Pancreas (tissue), 10 donors: ENCODE measurements at places on chromosomes 6 and 20. TPM values are rescaled to one million over a fixed set of nuclear protein-coding genes. Genes with fewer than 3 reads are reported as not detected.

- no peaks in the 10 kb centered on the region for H3K27me3 ChIP-seq
- no peak for DNase-seq
- H3K27ac ChIP-seq = no peak overlapping the region
Measured at GRCh38 chr6:165040440-165040839, 269.0 kb downstream of the C6orf118 start.

GRCh38 chr6:39366931-39367618 is 44.6 kb upstream of the KCNK16 start:
- no peak overlapping the region for H3K4me3 ChIP-seq
- H3K27me3 ChIP-seq = no peaks in the 10 kb centered on the region
- no peak for DNase-seq
- H3K4me1 ChIP-seq = no peaks in the 10 kb centered on the region

GRCh38 chr6:140062043-140063020 is 687.9 kb upstream of the CITED2 start:
- no peak for DNase-seq
- no peaks in the 10 kb centered on the region for H3K4me1 ChIP-seq

GRCh38 chr6:139262519-139263300 is 29.1 kb downstream of the TXLNB start:
- H3K4me3 ChIP-seq = no peak overlapping the region
- no peaks in the 10 kb centered on the region for H3K27me3 ChIP-seq
- no peak for DNase-seq
- H3K4me1 ChIP-seq = no peaks in the 10 kb centered on the region
- H3K36me3 ChIP-seq = no peaks in the 10 kb centered on the region

DNA sequence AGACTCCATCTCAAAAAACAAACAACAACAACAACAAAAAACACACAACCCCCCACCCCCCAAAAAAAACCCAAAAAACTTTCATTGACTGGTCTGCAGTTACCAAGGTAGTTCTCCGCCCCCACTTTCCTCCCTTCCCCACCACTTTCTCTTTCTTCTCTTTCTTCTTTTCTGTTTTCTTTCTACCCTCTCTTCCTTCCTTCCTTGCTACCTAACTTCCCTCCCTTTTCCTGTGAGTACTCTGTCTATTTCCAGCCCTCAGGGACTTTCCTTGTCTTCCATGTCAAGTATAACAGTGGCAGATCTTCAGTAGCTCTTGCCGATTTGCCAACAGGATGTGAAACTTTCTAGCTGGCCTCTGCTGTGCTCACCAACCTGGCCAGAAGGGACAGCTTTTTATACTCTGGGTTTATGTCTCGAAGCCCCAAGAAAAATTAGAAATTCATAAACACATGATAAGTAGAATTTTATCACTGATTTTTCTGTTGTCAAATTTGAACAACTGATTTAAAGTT is 399.5 kb downstream of the QKI start:
- no peak for DNase-seq
- no peak overlapping the region for H3K4me3 ChIP-seq
- H3K4me1 ChIP-seq = no peaks in the 10 kb centered on the region

GRCh38 chr6:42211726-42212125 is 5.9 kb downstream of the MRPS10 start:
- H3K27me3 ChIP-seq = no peaks in the 10 kb centered on the region
- H3K4me3 ChIP-seq = no peak overlapping the region
- no peak overlapping the region for H3K27ac ChIP-seq
- no peaks in the 10 kb centered on the region for H3K4me1 ChIP-seq
- DNase-seq = no peak

- no peaks in the 10 kb centered on the region for H3K36me3 ChIP-seq
- no peak for DNase-seq
- no peaks in the 10 kb centered on the region for H3K4me1 ChIP-seq
- no peaks in the 10 kb centered on the region for H3K27me3 ChIP-seq
- no peak overlapping the region for H3K4me3 ChIP-seq
Measured at GRCh38 chr6:142271476-142271875, 30.3 kb upstream of the ADGRG6 start.

DNA sequence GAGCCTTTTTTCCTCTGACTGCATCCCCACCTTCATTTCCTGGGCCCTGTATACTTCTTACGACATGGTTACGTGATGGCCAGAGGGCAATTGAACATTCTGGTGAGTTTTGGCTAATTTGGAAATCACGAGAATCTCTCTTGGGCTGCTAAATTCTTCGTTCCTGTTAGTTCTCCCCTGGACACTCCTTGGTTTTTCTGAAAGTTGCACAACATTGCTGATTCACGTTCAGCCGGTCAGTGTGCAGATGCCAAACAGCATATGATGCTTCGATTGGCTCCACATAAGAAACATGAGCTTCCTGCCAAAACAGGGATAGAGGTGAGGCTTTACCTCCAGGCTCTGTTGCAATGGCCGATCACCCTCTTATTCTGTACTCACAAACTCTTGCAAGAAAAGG is 119.4 kb upstream of the LY86 start:
- no peak overlapping the region for H3K27ac ChIP-seq
- H3K4me3 ChIP-seq = no peak overlapping the region
- H3K27me3 ChIP-seq = no peaks in the 10 kb centered on the region
- no peak for DNase-seq

DNA sequence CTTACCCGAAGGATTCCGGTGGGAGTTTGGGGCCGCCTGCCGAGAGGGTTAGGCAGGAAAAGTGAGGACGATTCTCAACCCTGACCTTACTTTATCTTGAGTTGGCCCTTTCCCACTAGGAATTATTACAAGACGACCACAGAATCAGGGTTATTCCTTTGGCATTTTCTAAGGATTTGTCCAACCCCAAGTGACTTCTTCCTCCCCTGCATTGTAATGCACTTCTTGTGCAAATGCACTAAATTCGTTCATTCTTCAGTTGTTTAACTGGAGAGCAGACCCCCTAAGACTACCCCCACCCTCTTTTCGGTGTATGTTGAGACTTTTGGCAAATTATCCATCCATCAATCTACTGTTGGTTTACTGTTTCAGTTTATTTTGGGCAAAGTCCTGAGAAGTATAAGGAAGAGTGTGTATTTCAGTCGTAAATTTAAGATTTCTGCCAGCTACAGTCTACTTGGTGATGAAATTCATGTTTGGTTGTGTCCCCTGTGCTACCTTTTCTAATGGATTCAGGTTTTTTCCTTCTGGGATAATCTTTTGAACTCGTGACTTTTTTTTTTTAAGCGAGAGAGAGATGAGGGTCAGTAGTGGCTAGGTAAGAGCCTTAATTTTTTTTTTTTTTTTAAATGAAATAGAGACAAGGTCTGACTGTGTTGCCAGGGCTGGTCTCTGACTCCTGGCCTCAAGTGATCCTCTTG is 611 bp upstream of the TMEM217 start:
- no peak overlapping the region for H3K27ac ChIP-seq
- no peaks in the 10 kb centered on the region for H3K36me3 ChIP-seq
- peaks cover 24% of the 10 kb centered on the region for H3K4me1 ChIP-seq

DNA sequence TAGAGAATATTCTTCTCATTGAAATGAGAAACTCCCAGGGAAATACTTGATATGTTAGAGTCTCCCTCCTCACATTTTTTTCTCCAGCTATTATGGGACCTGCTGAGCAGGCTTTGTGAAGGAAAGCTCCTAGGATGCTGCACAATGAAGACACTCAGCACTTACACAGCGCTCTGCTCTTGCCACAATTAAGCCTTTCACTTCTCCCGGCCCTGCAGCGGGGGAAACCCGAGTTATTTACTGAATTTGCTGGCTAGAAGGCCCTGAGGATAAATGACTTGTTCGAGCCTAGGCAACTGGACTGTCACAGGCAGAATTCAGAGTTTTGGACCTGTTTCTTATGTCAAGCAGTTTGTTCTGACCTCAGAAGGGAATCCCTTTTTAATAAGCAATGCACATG is 102.0 kb downstream of the MAP3K7 start:
- H3K36me3 ChIP-seq = no peaks in the 10 kb centered on the region
- no peaks in the 10 kb centered on the region for H3K27me3 ChIP-seq
- no peak overlapping the region for H3K27ac ChIP-seq
- H3K4me1 ChIP-seq = no peaks in the 10 kb centered on the region

- H3K36me3 ChIP-seq = no peaks in the 10 kb centered on the region
- no peaks in the 10 kb centered on the region for H3K27me3 ChIP-seq
- peaks cover 20% of the 10 kb centered on the region for H3K4me1 ChIP-seq
- no peak for DNase-seq
- no peak overlapping the region for H3K4me3 ChIP-seq
Measured at GRCh38 chr6:4112366-4112765, 23.0 kb downstream of the ECI2 start.

GRCh38 chr6:122821095-122821494 is 32.0 kb downstream of the SMPDL3A start:
- H3K36me3 ChIP-seq = no peaks in the 10 kb centered on the region
- H3K27me3 ChIP-seq = no peaks in the 10 kb centered on the region
- no peak for DNase-seq
- no peak overlapping the region for H3K4me3 ChIP-seq
- no peak overlapping the region for H3K27ac ChIP-seq
- no peaks in the 10 kb centered on the region for H3K4me1 ChIP-seq

DNA sequence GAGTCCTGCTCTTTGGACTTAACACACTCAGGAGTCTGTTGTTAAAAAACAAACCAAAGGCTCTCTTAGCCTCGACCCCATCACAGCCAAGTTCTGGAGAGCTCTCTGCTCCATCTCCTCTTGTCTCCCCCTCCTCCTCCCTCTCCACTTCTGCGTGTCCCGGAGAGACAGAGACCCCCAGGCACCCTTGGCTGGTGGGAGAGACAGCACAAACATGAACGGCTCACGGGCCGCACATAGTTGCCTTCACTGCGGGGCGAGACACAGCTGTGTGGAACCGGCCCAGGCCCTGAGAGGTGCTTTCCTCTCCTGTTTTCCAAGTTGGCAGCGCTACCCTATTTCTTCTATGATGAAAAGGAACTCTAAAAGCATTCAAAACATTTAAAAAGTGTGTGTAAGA is 23.3 kb upstream of the MYT1 start:
- H3K27ac ChIP-seq = no peak overlapping the region
- no peaks in the 10 kb centered on the region for H3K27me3 ChIP-seq
- H3K4me1 ChIP-seq = no peaks in the 10 kb centered on the region
- H3K4me3 ChIP-seq = no peak overlapping the region

GRCh38 chr6:16752206-16752866 is 8.9 kb downstream of the ATXN1 start:
- no peak overlapping the region for H3K27ac ChIP-seq
- H3K4me1 ChIP-seq = peaks cover 16% of the 10 kb centered on the region
- H3K36me3 ChIP-seq = no peaks in the 10 kb centered on the region
- H3K27me3 ChIP-seq = no peaks in the 10 kb centered on the region
- H3K4me3 ChIP-seq = no peak overlapping the region

- H3K27ac ChIP-seq = no peak overlapping the region
- DNase-seq = no peak
- no peaks in the 10 kb centered on the region for H3K36me3 ChIP-seq
- H3K27me3 ChIP-seq = no peaks in the 10 kb centered on the region
Measured at GRCh38 chr6:130520801-130521200, 155.0 kb downstream of the TMEM200A start.

GRCh38 chr6:163414117-163414945 is at the start of gene QKI:
QKI (plus strand) TSS chr6:163414718; CDS start chr6:163415194, 476 bp downstream.
- H3K27me3 ChIP-seq = no peaks in the 10 kb centered on the region
- H3K4me1 ChIP-seq = peaks cover 21% of the 10 kb centered on the region
- peak; percentile 93 for DNase-seq
- peak within 1 kb of the TSS; percentile 89 for H3K4me3 ChIP-seq

DNA sequence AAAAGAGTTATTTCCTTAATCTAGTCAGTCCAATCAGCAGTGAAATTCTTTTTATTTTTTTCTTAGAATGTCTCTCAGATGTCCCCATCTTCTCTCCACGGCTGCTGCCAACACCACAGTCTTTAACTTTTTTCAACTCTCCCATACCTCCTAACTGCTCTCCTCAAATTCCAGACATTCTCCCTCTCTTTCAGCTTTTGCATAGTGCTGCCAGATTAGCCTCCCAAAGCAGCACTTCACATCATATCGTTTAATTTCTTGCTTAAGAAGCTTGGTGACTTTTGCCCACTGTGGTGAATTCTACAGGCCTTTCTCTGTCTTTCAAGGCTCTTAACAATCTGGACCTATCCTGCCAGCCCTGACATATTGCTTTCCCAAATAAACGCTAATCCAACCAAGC is 233.4 kb downstream of the UST start:
- no peak overlapping the region for H3K27ac ChIP-seq
- DNase-seq = no peak
- no peak overlapping the region for H3K4me3 ChIP-seq
- no peaks in the 10 kb centered on the region for H3K36me3 ChIP-seq
- H3K4me1 ChIP-seq = no peaks in the 10 kb centered on the region
- H3K27me3 ChIP-seq = no peaks in the 10 kb centered on the region

DNA sequence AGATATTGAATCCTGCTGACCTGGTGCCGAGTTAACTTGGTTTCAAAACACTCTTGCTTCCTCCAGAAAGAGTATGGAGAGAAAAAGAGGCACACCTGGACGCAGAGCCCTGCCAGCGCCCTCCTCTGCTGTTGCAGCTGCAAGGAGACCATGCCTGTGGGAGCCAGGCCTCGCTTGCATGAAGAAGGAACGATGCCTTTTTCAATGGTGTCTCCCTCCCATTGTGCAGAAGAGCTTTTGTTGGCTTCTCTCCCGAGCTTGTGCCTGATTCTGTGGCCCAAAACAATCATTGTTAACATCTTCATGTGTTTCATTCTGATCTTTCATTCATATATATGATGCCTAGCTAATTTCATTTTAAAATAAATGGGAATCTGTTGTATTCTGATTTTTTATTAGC is 98.1 kb downstream of the FAM120B start:
- no peak for DNase-seq
- H3K27me3 ChIP-seq = no peaks in the 10 kb centered on the region
- no peak overlapping the region for H3K27ac ChIP-seq
- H3K4me3 ChIP-seq = no peak overlapping the region
- H3K4me1 ChIP-seq = no peaks in the 10 kb centered on the region
- H3K36me3 ChIP-seq = peaks cover 2% of the 10 kb centered on the region

DNA sequence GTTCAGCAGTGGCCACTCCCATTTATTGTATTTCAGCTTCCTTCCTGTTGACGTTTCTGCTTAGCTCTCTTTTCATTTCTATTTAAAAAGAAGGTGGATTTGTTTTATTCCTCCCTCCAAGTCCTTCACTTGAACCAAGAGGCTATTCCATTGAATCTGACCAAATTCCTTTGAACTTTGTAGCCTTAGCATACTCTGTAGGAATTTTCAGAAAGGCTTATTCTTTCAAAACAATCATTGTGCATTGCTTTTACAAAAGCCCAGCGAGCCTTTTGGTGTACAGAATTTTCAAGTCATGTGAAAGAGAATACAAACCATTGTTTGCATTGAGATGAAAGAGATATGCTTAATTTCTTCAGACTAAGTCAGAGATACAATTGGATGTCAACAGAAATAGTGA is 151.0 kb upstream of the INSM1 start:
- no peak for DNase-seq
- H3K27me3 ChIP-seq = no peaks in the 10 kb centered on the region

Gene MTFR2
- not detected for total RNA-seq

Gene SRF
- total RNA-seq = 8.0 TPM

Gene FOXF2
- 0.12 TPM for total RNA-seq
